ENCODE measurements at places on chromosomes 3 and 15.
A peak's percentile ranks its signal among the peaks of the same experiment; 100 is the strongest.

DNA sequence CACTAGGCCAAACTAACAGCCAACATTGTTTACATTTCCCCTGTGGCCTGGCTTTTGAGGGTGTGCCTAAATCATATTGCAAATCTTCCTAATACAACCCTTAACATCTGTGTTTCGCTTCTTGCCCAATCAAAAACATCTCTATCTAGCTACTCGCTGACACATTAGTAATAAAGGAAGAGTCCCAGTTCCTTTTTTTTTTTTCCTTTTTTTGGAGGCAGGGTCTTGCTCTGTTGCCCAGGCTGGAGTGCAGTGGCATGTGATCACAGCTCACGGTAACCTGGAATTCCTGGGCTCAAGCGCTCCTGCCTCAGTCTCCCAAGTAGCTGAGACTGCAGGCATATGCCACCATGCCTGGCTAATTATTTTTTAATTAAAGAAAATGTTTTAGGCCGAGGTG, 2.1 kb upstream of the SRPRB start:
- no peak for DNase-seq

GRCh38 chr15:62533687-62534086, 368.6 kb upstream of the C2CD4B start:
- DNase-seq = no peak

DNA sequence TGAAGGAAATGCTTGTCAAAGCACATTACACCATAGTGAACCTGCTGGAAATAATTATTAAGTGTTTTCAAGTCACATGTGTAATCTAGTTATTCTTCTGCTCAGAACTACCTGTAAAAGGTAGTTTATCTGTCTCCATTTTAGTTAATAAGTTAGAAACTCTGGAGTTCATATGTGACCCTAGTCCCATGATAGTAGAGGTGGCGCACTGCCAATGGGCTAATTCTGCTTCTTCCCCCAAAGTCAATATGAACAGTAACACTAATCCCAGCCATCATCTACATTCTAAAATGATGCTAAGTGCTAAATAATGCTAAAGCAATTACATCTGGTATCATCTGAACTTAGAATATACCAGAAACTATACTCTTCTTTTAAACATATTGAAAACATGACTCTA, 361.0 kb upstream of the NECTIN3 start:
- no peak for DNase-seq

- DNase-seq = peak; percentile 1
Observed at GRCh38 chr15:73838831-73839426, 34.4 kb upstream of the TBC1D21 start.

GRCh38 chr3:94794563-94794962, 731.7 kb downstream of the NSUN3 start:
- DNase-seq = no peak

DNA sequence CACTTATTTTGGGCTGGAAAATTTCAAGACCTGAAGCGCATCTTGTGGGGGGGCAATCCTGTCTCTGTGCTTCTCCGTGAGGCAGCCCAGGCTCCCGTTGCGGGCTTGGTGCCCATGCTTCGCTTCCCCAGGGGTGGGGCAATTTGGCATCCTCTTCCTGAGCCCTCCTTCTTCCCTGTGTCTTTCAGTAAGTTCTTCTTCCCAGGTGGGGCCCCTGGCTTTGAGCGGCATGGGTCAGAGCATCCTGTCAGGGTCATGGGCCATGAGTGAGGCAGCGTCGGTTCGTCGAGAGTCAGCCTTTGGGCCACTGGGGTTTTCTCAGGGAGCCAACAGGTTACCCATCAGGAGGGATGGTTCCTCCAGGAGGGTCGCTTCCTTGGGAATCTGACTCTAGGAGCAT, 200.7 kb downstream of the UBE3A start:
- no peak for DNase-seq
